RCC 7860 (cell line): ENCODE measurements at places on chromosomes 4 and X.
A peak's percentile ranks its signal among the peaks of the same experiment; 100 is the strongest.

DNA sequence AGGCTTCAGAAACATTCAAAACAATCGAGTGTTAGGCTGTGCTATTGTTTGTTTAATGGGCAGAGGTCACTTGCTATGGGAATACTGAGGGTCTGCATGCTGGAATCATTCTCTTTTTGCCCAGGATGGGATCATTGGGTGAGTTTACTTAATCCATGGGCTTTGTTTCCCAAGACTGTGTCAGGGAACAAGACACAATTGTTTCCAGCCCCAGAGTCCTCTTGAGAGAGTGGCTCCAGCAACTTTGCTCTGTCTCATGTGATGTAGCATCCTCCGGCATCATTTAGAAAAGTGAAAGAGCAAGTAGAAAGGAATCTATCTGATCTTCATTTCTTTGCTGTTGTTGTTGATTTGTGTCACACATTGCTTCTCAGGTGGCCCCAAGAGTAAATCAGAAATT is 1.8 kb downstream of the TENM3 start:
- no peak for DNase-seq

GRCh38 chr4:145316897-145317574 is 136.6 kb upstream of the OTUD4 start:
- no peak for DNase-seq

DNA sequence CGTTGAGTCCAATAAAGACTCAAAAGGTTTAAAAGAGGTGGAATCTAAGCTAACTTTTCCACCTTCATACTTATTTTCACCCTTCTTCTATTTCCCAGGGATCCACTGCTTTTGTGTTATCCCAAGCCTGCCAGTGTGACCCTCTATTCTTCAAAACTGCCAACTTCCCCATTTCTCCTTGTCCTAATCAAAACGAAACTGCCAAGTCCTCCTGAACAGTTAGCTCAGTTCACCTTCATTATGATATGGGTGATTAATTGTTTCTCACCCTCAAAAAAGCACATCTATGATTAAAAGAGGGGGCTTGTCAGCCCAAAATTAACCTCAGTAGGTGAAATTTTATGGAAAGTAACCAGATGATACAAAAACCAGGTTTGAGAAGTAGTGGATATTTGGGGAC is 108.4 kb downstream of the GUCY2F start:
- DNase-seq = no peak

DNA sequence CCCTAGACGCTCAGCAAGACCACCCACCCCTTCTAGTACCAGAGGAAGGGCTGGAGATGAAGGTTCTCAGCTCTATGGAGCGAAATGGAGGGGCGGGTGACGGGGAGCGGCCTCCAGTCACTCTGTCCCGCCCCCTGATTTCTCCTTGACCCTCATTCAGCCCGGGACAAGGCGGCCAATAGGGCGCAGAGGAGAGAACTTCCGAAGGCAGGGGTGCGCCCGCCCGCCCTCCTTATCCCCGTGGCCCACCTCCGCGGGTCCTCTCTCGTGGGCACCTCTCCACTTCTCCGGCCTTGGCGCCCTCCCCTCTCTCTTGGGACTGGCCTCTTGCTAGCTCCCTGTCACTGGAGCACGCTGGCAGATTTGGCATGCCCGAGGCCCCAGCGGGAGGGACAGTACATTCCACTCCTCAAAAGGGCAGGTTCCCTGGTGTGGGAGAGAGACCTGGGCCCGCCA is 1.1 kb upstream of the SEPTIN6 start:
- no peak for DNase-seq

DNA sequence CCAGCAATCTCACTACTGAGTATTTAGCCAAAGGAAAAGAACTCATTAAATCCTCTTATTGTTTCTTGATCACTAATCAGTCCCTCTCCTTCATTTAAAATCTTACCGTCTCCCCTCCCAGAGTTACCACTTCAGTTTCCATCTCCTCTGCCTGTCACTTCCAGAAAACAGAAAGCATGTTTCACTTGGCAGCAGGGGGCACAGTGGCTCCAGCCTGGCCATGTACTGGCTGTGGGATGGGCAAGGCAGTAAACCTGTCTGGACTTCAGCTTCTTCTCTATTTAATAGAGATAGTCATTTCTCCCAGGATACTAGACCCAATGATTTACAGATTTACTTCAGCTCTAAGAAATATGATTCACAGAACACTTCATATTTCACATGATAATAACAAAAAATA is 63.2 kb downstream of the CD40LG start:
- DNase-seq = peak; percentile 33
